ENCODE measurements at places on chromosomes 4 and X.

DNA sequence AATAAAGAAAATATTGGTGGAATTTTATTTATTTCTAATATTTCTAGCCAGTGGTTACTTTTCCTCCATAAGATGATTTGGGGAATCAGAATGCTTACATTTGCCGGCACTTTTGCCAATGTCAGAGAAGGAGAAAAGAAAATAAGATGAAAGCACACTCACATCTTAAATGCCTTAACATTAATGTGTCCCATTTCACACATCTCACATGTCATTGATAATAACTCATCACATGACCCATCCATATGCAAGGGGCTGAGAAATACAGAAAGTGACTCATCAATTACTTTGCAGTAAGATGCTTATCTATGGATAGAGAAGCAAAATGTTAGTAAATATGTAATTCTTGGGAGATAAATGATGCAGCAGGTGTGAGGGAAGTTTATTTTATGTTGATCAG is 1531.0 kb downstream of the PCDH7 start:
- DNase-seq = no peak

DNA sequence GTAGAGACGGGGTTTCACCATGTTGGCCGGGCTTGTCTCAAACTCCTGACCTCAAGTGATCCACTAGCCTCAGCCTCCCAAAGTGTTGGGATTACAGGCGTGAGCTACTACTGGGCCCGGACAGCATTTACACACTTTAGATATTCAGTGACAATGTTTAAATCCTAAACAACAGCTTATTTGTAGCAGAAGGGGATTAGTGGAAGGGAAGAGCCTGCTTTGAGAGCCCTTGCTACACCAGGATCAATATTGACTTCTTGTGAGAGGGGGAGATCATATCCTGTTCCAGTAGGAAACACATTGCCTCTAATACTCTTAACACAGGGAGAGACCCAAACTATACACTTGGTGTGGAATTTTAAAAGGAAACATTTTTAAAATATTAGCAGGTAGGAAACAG is 7.1 kb downstream of the MGST2 start:
- DNase-seq = no peak

GRCh38 chr4:73674451-73674919 is 54.2 kb upstream of the RASSF6 start:
- DNase-seq = no peak

GRCh38 chrX:118164138-118164537 is 47.5 kb upstream of the KLHL13 start:
- DNase-seq = no peak

GRCh38 chr4:118981839-118982381 is 93.3 kb downstream of the SYNPO2 start:
- DNase-seq = peak; percentile 20

- no peak for DNase-seq
Observed at GRCh38 chrX:98795636-98796035, 1614.4 kb downstream of the PCDH19 start.
